ENCODE measurements at places on chromosomes 13 and 19.
A peak's percentile ranks its signal among the peaks of the same experiment; 100 is the strongest.

DNA sequence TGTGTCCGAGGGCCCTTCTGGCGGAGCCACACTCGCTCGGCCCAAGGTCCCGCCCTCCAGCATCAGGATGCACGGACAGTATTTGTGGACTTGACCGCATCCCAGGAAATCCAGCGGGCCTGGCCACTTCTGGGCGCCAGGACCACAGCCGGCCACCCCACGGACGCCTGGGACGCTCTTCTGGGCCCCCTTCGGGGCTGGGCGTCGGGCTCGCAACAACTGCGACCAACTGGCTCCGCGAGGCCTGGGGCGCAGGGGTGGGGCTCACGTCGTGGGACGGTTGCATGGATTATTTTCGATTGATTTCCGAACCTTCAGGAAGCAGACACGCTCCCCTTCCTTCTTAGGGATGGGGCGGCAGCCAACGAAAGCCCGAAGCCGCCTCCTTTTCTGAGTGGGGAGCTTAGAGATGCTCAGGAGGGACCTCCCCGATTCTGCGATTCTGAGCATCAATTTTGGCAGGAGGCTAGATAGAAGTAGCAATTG is 521 bp upstream of the NUP58 start:
- peak; percentile 47 for DNase-seq

DNA sequence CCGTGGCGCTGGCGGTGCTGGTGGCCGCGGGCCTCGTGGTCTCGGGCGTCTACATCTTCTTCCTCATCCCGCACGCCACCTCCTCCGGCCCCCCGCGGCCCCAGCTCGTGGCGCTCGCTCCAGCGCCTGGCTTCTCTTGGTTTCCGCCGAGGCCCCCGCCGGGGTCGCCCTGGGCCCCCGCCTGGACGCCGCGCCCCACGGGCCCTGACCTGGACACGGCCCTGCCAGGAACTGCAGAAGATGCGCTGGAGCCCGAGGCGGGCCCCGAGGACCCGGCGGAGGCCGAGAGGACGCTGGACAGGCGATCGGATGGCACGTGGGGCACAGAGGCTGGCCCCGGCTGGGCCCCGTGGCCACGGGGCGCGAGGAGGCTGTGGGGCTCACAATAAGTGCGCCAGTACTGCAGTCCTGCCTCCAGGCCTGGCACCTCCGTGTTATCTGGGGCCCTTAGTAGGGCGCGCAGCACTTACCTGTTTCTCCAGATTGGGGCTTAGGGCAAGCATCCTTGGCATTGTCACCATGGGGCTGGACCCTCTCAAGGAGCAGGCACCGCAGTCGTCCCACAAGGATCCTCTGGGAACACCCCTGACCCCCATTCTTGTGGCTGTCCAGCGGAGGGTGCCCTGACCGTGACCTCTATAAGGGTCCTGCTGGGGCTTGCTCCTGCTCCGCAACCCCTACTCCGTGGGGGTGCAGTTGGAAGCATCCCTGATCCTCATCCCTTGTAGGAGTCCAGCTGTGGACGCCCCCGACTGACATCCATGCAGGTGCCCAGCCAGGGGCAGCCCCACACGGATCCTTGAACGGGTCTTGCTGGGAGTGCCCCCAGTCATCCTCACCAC is 1.5 kb downstream of the RNF225 start:
- no peak for DNase-seq

GRCh38 chr19:16027528-16027927 is 48.8 kb upstream of the TPM4 start:
- DNase-seq = no peak

- no peak for DNase-seq
These were observed 114.8 kb downstream of the COL4A2 start for GRCh38 chr13:110421696-110422385.

DNA sequence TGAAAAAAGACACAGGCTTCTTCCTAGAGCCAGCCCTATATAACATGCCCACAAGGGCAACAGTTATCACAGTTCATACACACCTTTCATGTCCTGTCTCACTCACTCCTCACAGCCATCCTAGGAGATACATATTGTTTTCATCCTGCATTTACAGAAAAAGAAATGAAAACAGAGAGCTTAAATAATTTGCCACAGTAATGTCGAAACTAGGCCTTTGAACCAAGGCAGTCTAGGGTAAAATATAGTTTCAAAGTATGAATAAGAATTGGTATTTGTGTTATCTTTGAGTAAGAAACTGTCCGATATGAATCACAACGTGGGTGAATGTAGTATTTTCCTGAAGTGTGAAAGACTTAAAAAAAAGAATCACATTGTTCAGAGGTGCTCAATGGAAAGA is 26.8 kb downstream of the CLDN10 start:
- DNase-seq = no peak

DNA sequence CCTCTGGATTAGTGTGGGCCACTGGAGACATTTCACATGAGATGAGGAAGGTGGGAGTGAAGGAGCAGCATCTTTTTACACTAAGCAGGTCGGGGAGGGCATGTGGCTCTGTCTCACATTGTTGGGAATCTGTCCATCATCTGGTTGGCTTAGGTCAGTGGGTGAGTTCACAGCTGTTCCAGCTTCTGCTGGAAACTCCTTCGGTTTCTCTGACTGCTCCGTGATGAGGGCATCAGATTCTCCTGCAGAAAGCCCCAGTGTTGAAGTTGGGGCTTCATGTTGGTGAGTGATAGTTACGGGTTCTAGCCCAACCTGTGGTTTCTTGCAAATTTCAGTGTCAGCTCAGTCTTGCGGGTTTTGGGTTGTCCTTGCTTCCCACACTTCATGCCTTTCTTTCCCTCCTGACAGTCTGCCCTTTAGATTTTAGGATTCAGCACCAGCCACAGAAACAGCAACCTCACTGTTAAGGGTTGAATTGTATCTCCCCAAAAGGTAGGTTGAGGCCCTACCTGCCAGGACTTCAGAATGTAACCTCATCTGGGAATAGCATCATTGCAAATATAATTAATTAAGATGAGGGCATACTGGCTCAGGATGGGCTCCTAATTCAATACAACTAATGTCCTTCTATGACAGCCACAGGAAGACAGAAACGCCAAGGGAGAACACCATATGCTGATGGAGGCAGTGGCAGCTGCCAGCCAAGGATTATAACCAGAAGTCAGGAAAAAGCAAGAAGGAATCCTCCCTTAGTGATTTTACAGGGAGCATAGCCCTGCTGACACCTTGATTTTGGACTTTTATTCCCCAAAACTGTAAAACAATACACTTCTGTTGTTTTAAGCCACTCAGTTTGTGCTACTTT is 7.6 kb upstream of the ALOX5AP start:
- DNase-seq = no peak

GRCh38 chr13:32845952-32846950 is 170.0 kb upstream of the KL start:
- DNase-seq = no peak

DNA sequence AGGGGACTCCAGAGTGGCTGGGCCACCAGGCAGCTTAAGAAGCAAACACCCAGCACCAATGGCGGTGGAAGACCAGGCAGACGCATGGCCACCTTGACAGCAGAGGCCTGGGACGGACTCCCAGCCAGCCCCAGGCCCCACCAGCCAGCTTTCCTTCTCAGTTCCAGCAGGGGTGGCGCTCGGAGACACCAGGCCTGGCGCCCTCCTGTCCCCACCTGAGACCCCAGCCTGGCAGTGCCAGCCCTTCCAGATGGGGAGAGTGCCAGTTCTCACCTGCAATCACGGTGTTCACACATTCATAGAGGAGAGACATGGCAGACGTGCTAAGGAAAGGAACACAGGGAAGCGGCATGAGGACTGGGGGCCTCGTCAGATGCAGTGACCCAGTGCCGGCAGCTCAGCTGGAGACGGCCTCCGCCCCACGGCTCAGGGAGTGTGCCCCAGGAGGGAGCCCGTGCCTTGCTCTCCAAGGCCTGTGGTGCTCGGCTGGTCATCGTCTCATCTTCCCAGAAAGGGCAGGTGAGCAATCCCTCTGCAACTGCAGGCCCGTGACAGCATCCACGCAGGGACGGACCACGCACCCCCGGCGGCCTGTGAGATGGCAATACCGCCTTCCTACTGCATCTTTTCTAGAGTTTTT is 24.4 kb downstream of the AP3D1 start:
- no peak for DNase-seq

GRCh38 chr13:106373989-106374572 is 161.4 kb downstream of the EFNB2 start:
- DNase-seq = no peak

DNA sequence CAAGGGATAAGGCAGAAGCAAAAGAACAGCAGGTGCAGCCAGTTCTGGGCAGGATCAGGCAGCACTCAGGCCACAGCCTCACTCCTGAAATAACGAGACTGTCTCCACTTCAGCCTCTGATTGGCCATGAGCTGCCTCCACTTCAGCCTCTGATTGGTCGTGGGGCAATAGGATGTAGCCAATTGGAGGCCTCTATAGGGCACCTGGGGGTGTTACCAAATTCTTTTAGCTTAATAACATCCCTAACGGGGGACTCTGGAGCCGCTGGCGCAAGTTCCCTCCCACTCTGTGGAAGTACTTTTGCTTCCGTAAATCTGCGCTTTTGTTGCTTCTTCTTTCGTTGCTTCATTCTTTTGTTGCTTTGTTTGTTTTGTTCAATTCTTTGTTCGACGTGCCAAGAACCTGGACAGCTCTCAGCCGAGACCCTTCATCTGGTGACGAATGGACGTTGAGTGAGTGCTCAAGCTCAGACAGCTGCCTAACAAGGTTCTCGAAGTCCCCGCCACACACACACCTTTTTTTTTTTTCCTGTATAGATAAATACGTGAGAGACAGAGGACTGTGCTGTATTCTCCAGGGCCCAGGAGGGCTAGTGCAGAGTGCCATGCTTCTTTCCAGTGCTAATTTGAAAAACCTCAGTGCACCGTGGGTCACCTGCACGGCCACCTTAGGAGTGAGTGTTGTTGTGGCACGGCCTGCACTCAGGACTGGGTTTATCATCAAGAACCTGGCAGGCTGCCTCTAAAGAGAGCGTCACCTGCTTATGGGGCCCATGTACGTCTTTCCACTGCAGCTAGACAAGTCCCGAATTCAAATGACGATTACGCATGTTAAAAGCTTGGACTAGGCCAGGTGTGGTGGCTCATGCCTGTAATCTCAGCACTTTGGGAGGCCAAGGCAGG is 32.0 kb upstream of the TUBGCP3 start:
- DNase-seq = no peak

GRCh38 chr19:35142606-35143230 is 337 bp upstream of the FXYD7 start:
- DNase-seq = peak; percentile 73

GRCh38 chr13:80469853-80470381 is 129.0 kb upstream of the SPRY2 start:
- DNase-seq = no peak

- no peak for DNase-seq
These were observed 14.8 kb downstream of the CEBPG start for GRCh38 chr19:33388231-33388724.

- no peak for DNase-seq
These were observed 195.7 kb upstream of the IPO5 start for GRCh38 chr13:97757807-97758206.

- DNase-seq = no peak
These were observed 20.9 kb upstream of the C1QTNF9B start for GRCh38 chr13:23918208-23918607.

Data from Peyer's patch (tissue), 4 donors.